ENCODE measurements at places on chromosomes 7 and 10.

GRCh38 chr7:112550468-112551060, 69.8 kb downstream of the LSMEM1 start:
- DNase-seq, result peak; percentile 48

- DNase-seq, result peak; percentile 18
Observed at GRCh38 chr7:66682350-66683093, 53.8 kb downstream of the KCTD7 start.

DNA sequence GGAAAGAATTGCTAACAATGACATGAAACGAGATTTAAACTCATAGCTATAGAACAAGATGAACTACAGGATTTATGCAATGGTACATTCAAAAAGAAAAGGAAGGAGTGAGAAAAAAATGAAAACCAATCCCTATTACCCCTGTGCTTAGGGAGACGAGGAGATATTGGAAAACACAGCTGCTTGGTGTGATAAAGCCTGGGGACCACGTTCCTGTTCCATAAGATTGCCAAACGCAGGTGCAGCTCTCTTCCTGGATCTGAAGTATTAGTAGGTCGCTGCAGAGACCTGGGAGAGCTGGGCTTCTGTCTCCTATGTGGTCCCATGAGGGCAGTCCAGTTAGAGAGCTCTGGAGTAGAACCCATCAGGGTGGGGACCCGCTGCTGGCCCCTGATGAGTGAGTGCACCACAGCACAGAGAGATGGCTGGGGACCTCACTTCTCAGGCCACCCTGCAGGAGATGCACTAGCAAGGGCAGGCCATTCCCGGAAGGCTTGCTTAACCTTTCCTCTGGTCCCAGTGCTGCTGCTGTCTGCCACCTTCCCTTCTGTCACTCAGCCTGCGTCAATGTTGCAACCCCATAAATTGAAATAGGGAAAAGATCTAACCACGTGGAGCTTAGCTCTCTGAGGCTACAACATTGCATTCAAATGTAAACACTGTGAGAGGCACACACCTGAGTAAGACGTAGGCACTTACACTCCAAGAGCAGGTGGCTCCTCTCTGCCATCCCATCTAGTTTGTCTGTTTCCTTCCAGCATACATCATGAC, 57.9 kb downstream of the MTPN start:
- no peak for DNase-seq

DNA sequence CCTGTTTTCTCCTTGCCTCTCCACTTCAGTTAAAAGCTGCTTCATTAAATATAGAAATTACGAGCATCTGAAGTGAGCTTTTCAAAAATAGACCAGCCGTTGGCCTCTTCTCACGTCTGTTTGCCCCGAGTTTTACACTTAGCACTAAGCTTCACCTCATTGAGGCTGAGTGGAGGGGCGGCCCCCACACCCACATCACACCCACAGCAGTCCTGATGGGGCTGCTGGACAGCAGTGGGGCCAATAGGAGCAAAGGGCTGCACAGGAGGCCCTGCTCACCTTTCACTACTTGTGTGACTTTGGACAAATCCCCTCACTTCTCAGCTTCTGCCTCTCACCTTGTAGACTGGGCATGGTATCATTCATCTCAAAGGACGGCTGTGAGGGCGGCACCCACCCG, 677.8 kb downstream of the SDK1 start:
- no peak for DNase-seq

DNA sequence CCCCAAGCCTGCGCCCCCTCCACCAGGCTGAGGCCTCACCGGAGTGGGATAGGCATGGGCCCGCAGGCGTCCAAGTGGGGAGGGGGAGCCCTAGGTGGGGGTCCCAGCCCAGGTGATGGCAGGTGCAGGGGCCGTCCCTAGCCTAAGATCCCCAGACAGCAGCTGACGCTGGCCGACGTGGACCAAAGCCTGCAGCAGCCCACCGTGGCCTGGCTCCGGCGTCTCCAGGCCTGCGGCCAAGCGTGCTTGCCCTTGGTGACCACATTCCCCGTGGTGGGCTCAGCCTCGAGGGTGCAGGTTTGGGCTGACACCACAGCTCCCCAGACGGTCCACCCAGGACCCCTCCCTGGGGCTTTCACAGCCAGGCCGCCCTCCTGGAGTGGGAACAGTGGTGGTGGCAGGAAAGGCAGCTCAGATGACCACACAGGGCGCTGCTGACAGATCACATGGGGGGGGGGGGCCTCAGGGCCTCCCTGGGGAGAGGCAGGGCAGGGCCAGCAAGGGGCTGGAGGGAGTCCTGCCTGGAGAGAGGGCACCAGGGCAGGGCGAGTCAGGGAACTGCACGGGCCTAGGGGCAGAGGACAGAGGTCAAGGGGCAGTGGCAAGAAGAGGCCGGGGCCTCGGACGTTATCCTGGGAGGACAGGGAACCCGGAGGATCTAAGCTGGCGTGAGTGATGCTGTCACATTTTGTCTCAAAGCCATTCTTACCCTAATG, 767 bp upstream of the ADAM8 start:
- DNase-seq, result no peak

DNA sequence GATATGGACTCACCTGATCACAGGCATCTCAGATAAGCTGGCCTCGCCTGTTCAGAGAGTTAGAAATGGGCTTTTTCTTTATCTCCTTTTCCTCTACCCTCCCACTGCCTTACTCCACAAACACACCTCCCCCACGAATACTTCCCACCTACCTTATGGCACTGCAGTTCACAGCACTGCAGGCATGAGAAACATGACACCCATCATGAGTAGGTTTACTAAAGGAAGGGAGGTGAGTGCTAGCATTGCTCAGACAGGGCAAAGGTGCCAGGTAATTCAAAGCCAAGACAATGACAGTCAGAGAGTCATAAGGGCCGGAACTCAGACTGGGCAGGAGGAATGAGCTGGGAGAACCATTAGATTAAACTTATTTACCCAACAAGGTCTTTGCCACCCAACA, 220.6 kb downstream of the FAM107B start:
- DNase-seq, result no peak

GRCh38 chr7:98133621-98134303, 27.1 kb downstream of the LMTK2 start:
- no peak for DNase-seq

- DNase-seq, result peak; percentile 22
Observed at GRCh38 chr7:45099891-45100760, 11.4 kb upstream of the NACAD start.

DNA sequence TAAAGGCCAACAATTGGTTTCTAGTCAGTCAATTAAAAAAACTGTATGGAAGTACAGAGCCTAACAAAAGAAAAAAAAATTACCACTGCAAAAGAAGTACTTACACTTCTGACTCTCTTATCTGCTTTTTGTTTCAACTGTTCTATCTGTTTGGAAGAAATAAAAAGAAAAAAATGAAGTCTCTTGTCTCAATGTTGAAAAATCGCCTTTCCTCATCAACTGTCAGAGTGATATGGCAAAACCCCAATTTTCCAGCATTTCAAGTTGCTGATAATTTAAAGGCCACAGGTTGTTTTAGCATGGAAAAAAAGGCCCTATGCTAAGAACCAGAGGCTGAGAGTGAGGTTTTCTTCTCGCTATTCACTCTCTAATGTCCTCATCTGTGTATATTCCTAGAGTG, 13.6 kb downstream of the ZDHHC6 start:
- DNase-seq, result no peak

- no peak for DNase-seq
Observed at GRCh38 chr7:106243893-106244292, 40.9 kb downstream of the NAMPT start.

Data from D341Med (cell line).